NCI-H524 (cell line): ENCODE measurements at places on chromosomes 4 and X.

DNA sequence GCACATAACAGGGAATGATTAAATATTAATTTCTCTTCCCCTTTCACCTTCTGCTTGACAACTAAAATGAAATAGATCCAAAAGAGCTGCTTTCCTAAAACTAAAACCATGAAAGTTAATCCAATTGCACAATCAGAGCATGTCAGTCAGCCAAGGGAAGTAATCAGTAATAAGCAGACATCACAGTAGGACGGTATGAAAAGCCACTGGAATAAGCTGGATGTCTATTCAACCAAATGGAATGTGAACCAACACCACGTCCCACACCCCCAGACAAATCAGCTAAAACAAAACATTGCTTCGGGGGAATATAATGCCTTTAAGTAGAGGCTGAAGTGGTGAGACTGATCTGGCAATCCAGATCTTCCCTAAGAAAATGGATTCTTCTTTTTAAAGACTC is 859.4 kb upstream of the FTHL17 start:
- DNase-seq: no peak

GRCh38 chr4:172497321-172497720 is 671.3 kb upstream of the GALNT7 start:
- DNase-seq: no peak

DNA sequence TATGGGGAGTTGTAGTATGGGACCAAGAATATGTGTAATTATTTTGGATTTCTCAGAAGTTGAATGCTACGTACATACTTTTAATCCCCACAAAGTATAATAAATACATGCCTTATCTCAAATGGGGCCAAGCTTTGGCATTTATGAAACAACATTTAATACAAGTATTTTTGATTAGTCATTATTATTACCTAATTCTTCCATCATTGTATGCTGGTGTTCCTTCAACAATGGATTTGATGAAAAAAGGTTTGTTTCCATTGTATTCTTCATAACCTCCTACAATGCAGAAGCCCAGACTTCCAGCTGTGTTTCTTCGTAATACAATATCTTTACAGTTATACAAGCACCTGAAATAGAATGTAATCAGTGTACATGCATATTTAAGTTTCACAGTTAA is 83.8 kb downstream of the FIP1L1 start:
- DNase-seq: no peak

GRCh38 chrX:39782276-39782675 is 315.5 kb downstream of the BCOR start:
- no peak for DNase-seq

GRCh38 chrX:37921758-37922157 is 74.4 kb upstream of the DYNLT3 start:
- DNase-seq: no peak

DNA sequence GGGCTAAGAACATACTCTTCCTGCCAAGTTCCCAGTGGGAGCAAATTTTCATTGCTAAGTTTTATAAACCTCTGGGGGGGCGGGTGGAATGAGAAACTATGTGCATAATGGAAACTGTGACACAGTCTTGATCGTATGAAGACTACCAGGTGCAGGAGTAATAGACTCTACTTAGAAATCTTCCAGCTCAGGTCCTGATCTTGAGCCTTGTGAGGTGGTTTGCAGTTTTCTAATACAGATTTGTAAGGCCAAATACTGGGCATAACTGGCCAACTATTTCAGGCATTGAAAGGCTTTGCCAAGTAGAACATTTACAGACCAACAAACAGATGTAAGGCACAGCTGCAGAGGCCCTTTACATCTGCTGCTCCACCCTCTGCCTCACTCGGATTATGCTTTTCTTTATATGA is 89.7 kb upstream of the CBR4 start:
- DNase-seq: no peak

DNA sequence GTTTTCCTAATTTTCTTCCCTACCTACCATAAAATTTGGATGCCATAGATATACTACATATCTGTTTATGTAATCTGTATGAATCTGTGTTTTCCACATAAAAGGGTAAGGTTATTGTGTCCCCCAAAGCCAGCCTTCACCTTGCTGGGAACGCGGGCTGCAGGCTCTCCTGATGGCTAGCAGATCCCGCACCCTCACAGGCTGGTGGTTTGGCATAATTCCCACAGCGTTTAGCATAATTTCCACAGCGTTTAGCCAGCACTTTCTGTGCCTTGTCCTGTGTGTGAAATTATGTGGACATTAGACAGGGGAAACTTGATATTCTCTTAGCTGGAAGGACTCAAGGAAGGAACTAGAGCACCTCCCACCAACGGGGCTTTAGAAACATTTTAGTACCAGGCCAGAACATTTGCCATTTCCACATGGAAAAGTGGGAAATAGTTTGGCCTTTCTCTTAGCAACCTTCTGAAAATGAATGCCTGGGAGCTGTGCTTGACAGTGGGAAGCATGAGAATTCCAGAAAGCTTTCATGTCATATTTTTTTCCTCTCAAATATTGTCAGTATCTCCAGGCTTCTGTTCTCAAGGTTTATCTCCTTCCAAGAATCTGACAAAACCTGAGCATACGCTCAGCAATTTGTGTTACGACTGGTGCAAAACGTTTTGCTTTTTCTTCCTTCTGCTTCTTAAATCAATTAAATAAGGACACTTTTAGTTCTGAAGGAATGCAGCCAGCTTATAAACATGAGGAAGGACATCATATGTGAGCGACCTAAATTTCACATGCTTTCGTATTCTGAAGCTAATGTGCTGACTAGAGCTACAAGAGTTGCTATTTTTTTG is 67.9 kb downstream of the STK32B start:
- no peak for DNase-seq

- no peak for DNase-seq
These were observed 39.9 kb upstream of the PGK1 start for GRCh38 chrX:78064152-78064551.

GRCh38 chrX:7372825-7373525 is 225.0 kb upstream of the PUDP start:
- no peak for DNase-seq

GRCh38 chr4:98503676-98504075 is 154.7 kb downstream of the TSPAN5 start:
- DNase-seq: no peak

GRCh38 chrX:73965833-73966232 is 338.1 kb upstream of the ZCCHC13 start:
- no peak for DNase-seq

GRCh38 chr4:5110901-5111300 is 59.6 kb downstream of the STK32B start:
- DNase-seq: peak; percentile 19

DNA sequence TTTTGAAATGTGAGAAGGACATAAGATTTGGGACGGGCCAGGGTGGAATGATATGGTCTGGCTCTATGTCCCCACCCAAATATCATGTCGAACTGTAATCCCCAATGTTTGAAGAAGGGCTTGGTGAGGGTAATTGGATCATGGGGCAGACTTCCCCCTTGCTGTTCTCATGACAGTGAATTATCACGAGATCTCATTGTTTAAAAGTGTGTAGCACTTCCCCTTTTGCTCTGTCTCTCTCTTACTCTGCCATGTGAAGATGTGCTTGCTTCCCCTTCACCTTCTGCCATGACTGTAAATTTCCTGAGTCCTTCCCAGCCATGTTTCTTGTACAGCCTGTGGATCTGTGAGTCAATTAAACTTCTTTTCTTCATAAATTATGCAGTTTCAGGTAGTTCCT is 17.5 kb downstream of the MTMR8 start:
- no peak for DNase-seq

- DNase-seq: no peak
These were observed 25.7 kb downstream of the NKX1-1 start for GRCh38 chr4:1380368-1381151.

DNA sequence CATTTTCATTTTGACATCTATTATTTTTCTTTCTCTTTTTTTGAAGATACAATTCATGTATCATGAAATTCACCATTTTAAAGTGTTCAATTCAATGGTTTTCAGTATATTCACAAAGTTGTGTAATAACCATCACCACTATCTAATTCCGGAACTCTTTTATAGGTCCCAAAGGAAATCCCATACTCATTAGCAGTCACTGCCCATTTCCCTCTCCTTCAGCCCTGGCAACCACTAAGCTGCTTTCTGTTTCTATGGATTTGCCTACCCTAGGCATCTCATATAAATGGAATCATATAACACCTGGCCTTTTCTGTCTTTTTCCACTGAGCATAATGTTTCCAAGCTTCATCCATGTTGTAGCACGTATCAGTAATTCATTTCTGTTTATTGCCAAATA is 3.2 kb upstream of the FGF2 start:
- no peak for DNase-seq

GRCh38 chrX:136055651-136056221 is 70.5 kb downstream of the SLC9A6 start:
- DNase-seq: no peak

GRCh38 chr4:28557755-28558154 is 1697.1 kb downstream of the STIM2 start:
- DNase-seq: no peak

DNA sequence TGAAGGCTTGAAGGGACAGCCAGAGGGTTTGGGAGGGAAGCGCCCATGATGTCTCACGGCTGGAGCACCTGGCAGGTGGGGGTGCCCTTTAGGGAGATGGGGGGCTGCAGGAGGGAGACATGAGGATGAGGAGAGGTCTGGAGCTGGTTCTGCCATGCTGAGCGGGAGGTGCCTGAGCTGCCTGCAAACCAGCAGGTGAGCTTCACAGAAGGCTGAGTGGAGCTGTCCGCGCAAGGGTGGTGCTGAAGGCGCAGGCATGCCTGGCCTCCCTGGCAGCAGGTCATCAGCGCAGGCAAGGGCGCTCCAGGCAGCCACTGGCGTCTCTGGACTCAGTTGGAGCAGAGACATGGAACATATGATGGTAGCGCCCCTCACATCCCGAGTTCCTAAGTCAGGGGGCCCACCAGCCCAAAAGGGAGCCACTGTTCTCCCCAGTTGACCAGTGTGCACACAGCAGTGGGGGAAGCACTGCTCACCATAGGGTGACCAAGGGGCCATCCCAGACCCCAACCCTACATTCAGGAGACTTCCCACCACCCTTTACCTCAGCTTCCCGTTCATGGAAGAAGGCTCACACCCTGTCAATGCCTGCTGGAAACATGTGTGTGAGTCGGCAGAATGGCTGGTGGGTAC is 25.8 kb downstream of the ADRA2C start:
- DNase-seq: no peak

- DNase-seq: no peak
These were observed 1105.1 kb downstream of the STPG2 start for GRCh38 chr4:97038146-97038516.

DNA sequence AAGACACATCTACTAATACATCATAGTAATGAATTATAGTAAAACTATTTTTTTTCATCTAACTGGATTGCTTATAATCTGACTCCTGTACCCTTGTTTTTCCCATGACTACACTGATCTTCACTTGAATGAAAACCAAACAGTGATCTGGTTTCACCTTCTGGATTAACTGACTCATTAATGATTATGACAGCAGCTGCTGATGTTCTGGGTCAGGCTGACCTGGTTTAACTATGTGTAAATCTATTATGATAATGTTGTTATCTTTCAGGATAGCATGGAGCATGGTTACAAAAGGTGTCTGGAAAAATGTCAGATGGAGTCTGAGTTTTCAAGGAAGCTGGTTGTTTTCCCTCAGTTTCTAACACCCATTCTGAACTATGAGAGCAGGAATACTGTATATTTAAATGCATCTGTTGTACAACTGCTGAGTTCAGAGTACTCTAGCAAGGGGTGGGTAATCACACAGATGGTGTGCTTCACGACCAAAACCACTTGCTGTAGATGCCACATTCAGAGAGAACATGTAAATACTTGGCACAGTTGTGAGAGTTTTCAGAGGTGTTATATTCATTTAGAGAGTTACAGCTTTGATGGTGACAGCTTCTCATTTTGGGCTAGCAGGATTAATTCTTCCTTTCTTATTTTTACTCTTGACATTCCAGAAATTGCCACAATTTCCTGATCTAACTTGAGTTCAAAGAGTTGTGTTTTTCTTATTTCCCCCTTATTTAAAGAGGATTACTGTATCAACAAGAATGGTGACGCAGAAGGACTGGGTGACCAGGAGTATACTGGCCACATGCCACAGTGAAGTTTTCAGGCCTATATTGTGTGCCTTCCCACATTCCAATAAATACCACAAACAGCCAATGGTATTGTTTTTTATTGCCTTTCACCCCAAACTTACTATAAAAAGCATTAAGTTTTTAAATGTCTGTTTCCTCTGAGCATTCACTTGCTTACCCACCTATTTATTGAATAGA is 249.7 kb upstream of the TET2 start:
- peak; percentile 33 for DNase-seq

DNA sequence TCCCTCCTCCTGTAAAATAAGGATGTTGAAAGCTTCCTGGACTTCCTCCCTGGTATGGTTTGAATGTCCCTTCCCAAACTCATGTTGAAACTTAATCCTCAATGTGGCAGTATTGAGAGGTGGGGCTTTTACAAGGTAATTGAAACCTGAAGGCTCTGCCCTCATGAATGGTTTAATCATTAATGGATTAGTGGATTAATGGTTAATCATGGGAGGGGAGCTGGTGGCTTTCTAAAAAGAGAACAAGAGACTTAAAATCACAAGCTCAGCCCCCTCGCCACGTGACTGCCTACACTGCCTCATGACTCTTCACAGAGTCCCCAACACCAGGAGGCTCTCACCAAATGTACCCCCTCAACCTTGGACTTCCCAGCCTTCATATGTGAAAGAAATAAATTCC is 124.6 kb upstream of the ANXA3 start:
- peak; percentile 39 for DNase-seq

DNA sequence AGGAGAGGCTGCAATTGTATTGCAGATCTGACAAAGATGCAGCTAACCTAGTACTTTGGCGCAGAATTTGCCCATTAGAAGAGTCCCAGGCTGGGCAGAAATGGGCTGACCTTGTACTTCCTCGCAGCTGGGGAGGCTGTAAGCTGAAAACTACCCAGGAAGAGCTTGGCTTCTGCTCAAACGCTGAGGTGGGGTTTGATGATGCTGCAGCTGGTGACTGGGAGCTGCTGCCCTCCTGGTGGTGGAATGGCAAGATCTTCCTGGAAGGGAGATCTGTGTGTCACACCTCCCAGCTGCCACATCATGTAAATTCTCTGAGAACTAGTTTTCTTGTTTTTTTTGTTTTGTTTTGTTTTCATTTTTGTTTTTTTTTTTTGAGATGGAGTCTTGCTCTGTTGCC is 17.4 kb downstream of the CCNG2 start:
- DNase-seq: no peak

DNA sequence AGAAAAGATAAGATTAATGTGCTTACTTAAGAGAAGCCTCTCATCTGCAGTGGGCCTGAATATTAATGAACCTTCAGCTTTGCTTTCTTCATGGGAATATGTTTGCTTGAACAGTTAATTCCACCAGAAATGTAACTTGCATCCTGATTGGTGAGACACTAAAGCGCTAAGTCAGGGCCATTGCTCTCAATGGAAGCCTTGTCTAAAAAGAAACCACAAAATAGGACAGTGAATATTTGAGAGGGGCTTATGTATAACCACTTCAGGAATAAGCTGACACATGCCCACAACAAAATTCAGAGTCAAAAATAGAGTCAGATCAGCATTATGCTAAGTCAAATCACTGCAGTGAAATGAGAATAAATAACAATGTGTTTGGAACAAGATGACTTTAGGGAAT is 1125.8 kb downstream of the STIM2 start:
- DNase-seq: no peak

GRCh38 chrX:44401151-44401550 is 57.7 kb upstream of the EFHC2 start:
- no peak for DNase-seq
